T-helper 17 cell (primary cell): ENCODE measurements at places on chromosomes 12 and 14. TPM values are rescaled to one million over a fixed set of nuclear protein-coding genes. Genes with fewer than 3 reads are reported as not detected.

STON2 gene
- total RNA-seq: 51.1 TPM

GPD1 gene
- total RNA-seq: 1.0 TPM

MEG3 gene
- 0.21 TPM for total RNA-seq

ANKRD33 gene
- not detected for total RNA-seq

LRCOL1 gene
- not detected for total RNA-seq

TDRD9 gene
- total RNA-seq: not detected

COQ10A gene
- total RNA-seq: 34.4 TPM

DNA sequence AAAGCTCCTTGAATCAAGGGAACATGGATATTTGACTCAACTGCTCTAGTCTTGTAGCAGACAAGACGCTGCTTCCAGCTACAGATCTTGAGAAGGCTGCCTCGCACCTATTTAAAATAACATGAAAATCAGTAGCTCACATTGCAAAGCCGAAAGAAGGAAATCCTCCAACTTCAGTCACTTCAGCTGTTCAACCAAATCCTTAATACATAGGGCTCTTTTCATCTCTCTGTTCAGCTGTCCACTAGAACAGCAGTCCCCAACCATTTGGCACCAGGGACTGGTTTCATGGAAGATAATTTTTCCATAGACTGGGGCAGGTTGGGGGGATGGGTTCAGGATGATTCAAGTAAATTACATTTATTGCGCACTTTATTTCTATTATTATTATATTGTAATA, 1116.0 kb upstream of the TMEM132C start:
- peaks cover 6% of the 10 kb centered on the region for H3K27me3 ChIP-seq
- no peaks in the 10 kb centered on the region for H3K36me3 ChIP-seq
- no peak for DNase-seq
- peaks cover 2% of the 10 kb centered on the region for H3K4me1 ChIP-seq

DNA sequence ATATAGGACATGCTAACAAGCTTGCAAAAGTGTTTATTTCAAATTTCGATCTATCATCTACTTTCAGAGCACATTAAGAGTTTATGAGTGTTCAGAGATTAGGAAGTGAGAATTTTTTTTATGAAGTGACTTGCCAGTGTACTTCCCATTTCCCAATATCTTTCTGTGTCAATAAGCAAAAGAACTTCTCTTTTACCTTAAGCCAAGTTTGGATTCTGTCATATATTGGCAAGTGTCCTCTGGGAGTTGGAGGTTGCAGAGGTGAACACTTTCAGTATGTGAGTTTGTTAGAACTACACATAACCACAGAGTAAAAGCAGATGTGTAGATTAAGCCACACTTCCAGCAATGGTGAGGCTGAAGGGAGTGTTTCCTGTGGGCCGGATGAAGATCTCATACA, 16.6 kb upstream of the KLRF1 start:
- H3K4me1 ChIP-seq: peaks cover 10% of the 10 kb centered on the region
- H3K36me3 ChIP-seq: no peaks in the 10 kb centered on the region
- no peak overlapping the region for H3K27ac ChIP-seq
- peaks cover 26% of the 10 kb centered on the region for H3K27me3 ChIP-seq
- no peak overlapping the region for H3K4me3 ChIP-seq

DNA sequence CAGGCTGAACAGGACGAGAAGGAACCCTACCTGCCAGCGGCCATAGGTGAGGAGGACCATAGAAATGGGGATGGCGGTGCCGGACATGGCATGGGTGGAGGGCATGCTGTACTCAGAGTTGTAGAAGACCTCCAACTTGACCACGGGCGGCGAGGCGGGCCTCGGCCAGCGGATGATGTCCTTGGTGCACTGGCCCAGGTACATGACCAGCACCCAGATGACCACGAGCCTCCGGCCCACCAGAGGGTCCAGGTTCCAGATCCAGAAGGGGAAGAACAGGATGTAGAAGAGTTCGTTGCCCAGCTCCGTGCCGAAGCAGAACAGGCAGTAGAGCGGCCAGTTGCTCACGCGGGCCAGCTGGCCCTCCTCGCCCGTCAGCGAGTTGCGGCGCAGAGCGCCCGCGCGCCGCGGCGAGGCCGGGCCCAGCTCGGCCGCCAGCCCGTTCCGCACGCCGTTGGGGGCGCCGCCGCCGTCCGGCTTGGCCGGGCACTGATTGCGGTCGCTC, 582 bp downstream of the SGPP1 start:
- H3K27me3 ChIP-seq: no peaks in the 10 kb centered on the region
- H3K4me1 ChIP-seq: peaks cover 36% of the 10 kb centered on the region
- H3K4me3 ChIP-seq: peak overlapping the region; percentile 99
- peak overlapping the region; percentile 95 for H3K27ac ChIP-seq
- peaks cover 3% of the 10 kb centered on the region for H3K36me3 ChIP-seq

GRCh38 chr14:56474419-56475022, 105.1 kb upstream of the TMEM260 start:
- H3K27ac ChIP-seq: no peak overlapping the region
- DNase-seq: no peak
- no peak overlapping the region for H3K4me3 ChIP-seq
- H3K36me3 ChIP-seq: peaks cover 6% of the 10 kb centered on the region
- H3K27me3 ChIP-seq: peaks cover 28% of the 10 kb centered on the region
- H3K4me1 ChIP-seq: no peaks in the 10 kb centered on the region

DNA sequence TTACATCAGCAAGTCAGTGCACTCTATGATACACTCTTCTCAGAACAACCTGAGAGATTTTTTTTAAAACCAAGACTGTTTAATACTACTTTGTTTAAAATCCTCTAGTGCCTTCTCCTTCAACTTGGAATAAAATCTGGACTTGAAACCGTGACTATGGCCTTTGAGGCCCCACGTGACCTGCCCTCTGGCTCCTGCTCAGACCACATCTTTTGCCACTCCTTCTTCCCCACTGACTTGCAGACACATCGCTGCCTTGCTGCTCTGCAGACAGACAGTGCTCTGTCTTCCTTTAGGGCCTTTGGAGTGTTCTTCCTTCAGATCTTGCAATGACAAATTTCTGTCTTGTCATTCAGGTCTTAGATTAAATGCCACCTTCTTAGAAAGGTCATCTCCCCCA, 48.5 kb downstream of the TTC8 start:
- no peaks in the 10 kb centered on the region for H3K4me1 ChIP-seq
- peaks cover 5% of the 10 kb centered on the region for H3K36me3 ChIP-seq
- H3K27ac ChIP-seq: peak overlapping the region; percentile 6

GRCh38 chr14:94175011-94175745, 1.1 kb downstream of the PPP4R4 start:
- H3K4me3 ChIP-seq: peak overlapping the region; percentile 94
- peak overlapping the region; percentile 92 for H3K27ac ChIP-seq
- no peaks in the 10 kb centered on the region for H3K36me3 ChIP-seq
- peaks cover 23% of the 10 kb centered on the region for H3K4me1 ChIP-seq
- H3K27me3 ChIP-seq: peaks cover 14% of the 10 kb centered on the region

DNA sequence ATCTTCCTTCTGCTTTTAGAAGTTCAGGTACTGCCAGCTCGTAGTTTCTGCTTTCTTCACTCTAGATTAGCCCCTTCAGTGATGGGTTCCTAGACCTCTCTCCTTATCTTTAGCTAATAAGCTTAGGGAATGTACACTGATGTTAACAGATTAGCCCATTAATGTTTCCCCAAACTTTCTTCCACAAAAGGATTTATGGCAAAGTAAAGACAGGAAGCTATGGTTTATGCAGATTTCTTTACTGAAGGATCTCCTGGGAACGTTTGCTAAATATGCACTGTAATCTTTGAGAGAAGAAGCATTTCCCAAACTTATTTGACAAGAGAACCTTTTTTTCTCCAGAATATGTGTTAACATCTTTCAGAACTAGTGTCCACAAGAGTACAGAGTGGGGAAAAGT, 4.2 kb downstream of the SOCS4 start:
- no peaks in the 10 kb centered on the region for H3K27me3 ChIP-seq
- H3K4me1 ChIP-seq: peaks cover 22% of the 10 kb centered on the region
- H3K27ac ChIP-seq: peak overlapping the region; percentile 54
- no peaks in the 10 kb centered on the region for H3K36me3 ChIP-seq
- no peak for DNase-seq
- H3K4me3 ChIP-seq: no peak overlapping the region

GRCh38 chr12:84397263-84397662, 515.3 kb downstream of the SLC6A15 start:
- H3K27ac ChIP-seq: no peak overlapping the region
- H3K4me1 ChIP-seq: no peaks in the 10 kb centered on the region
- H3K27me3 ChIP-seq: no peaks in the 10 kb centered on the region
- no peak for DNase-seq
- H3K36me3 ChIP-seq: no peaks in the 10 kb centered on the region

DNA sequence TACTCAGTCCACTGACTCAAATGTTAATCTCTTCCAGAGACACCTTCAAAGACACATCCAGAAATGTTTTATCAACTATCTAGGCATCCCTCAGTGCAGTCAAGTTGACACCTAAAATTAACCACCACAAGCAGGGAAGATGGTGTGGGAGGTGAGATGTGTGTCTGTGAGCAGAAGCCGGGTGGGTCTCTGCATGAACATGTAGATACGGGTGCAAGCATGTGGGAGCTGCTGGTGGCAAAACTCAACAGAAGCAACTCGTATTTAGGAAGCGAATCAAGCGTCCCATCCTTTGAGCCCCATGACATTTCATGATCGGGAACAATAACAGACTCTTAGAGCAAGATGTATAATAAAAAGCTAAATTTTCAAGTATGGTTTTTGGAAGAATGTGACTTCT, 110.0 kb upstream of the C14orf180 start:
- H3K36me3 ChIP-seq: peaks cover 5% of the 10 kb centered on the region
- no peak overlapping the region for H3K27ac ChIP-seq
- H3K4me1 ChIP-seq: no peaks in the 10 kb centered on the region
- no peak for DNase-seq
- H3K27me3 ChIP-seq: peaks cover 45% of the 10 kb centered on the region

- no peak overlapping the region for H3K4me3 ChIP-seq
- DNase-seq: no peak
These were observed 7.8 kb downstream of the CDK17 start for GRCh38 chr12:96392397-96392796.
